Iris pigment epithelial cell (primary cell): ENCODE measurements at places on chromosomes 7 and 10.

- DNase-seq, result no peak
Observed at GRCh38 chr7:142835487-142835886, 19.4 kb upstream of the EPHB6 start.

DNA sequence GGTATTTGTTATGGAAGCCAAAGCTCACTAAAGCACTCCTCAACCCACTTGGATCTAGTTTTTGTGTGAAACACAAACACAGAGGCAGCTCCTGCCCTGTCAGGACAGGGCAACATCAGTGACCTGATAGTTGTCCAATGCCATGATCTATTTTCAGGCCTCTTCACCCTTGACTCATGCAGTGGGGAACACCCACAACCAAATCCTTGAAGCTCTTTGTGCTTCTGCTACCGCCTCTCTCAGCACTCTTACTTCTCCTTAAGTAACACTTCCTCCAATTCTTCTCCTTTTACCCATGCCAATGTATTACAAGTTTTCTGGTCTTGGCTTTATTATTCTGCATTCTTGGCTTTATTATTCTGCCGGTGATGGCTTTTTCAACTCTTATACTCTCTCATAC lies 425.3 kb downstream of the INHBA start:
- DNase-seq, result no peak

DNA sequence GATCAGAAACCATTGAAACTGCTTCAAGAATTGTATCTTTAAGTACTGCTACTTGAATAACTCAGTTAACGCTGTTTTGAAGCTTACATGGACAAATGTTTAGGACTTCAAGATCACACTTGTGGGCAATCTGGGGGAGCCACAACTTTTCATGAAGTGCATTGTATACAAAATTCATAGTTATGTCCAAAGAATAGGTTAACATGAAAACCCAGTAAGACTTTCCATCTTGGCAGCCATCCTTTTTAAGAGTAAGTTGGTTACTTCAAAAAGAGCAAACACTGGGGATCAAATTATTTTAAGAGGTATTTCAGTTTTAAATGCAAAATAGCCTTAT lies 14.7 kb downstream of the HNRNPA2B1 start:
- DNase-seq, result no peak

DNA sequence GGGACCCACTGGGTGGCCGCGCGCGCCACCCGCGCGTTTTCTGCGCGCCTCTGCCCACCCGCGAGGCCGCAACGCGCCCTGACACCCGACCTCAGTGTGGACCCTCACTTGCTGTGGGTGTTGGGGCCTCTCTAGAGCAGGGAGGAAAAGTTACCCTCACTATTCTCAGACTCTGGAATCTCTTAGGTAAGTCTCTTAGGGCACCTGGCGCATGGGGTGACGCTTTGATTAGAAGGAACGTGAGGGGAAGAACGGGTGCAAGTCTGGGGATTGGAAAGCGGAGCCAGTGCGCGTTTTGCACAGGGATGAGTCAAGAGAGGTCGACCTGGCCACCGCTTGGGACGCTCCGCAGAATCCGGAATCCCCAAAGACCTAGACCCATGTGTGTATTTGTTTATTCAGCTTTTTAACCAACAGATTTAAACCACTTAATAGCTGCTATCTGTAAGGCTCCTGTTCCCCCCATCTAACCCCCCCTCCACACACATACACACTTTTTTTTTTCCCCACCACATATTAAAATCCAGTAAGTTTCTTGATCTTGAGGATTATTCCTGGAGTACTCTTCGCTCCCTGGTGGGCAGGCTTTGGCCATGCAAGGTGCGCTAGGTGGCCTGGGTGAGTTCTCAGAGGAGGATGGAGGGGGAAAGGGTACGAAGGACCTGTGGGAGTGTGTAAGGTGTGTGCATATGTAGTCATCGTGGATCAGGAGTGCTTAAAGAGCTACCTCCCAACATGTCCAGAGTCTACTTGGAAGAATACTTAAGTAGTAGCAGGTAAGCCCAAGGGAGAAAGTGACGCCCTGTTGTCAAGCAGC lies 169.1 kb upstream of the PPP1R3A start:
- no peak for DNase-seq

DNA sequence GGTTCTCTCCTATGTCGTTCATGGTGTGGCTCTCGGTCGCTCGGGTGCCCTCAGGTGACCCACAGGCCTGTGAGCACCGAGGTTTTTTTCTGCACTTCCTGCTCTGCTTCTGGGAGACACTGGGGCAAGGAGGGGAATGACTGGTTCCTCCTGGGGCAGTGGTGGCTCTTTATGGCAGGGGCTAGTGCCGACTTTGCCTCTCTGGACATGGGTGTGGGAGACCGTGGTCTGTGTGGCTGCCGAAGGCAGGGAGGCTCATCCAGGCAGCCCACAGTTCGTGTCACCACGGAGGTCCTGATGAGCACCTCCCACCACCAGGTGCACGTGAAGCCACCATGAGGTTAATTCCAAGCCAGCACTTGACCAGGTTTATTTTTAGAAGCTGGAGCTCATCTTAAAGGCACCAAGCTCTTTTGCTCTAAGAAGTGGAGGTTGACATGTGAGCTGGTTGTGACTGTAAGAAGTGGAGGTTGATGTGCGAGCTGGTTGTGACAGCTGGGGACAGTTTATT lies 24.7 kb upstream of the DPYSL4 start:
- DNase-seq, result no peak

DNA sequence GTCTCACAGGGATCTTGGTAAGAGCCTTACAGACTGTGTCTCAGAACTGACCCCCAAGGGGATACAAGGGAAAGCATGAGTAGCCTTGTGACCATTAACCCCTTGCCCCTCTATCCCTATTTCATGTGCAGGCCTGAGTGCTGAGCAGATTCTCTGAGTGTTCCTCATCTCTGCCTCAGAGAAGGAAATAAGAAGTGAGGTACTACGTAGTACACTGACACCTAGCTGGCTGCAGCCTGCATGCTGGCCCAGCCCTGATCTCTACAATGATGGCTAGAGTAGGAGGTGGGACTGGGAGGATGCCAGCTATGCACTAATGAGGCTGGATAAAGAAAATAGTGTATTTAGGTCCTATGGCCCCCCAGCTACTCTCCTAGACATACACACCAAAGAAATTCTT lies 174.9 kb upstream of the HPS1 start:
- no peak for DNase-seq

GRCh38 chr10:30017966-30018365 lies 41.4 kb downstream of the JCAD start:
- DNase-seq, result no peak

GRCh38 chr10:35428521-35428920 lies 92.2 kb downstream of the CCNY start:
- DNase-seq, result no peak
